ENCODE measurements at places on chromosomes 1 and 21.

GRCh38 chr1:32729254-32730046 lies 26.9 kb upstream of the SYNC start:
- DNase-seq, result no peak

DNA sequence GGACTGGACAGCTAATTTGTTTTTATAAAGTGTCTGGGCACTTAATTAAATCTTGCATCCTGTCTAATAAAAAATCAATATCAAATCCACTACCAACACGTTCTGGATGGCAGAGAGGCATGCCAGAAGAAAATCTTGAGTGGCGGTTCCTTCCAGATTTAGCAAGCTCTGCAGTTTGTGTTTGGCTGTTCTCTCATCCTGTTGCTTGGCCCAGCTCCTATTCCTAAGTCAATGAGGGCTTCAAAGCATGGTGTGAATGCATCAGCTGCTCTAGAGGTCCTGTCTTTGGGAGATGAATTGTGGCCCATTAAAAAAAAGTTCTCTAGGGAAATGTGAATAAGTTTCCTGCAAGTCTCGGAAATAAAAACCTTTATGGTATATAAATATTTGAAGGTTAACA lies 90.3 kb downstream of the DISC1 start:
- DNase-seq, result no peak

GRCh38 chr1:54399765-54400164 lies 6.4 kb downstream of the SSBP3 start:
- no peak for DNase-seq

- no peak for DNase-seq
Measured at GRCh38 chr1:213186168-213186567, 135.1 kb downstream of the RPS6KC1 start.

DNA sequence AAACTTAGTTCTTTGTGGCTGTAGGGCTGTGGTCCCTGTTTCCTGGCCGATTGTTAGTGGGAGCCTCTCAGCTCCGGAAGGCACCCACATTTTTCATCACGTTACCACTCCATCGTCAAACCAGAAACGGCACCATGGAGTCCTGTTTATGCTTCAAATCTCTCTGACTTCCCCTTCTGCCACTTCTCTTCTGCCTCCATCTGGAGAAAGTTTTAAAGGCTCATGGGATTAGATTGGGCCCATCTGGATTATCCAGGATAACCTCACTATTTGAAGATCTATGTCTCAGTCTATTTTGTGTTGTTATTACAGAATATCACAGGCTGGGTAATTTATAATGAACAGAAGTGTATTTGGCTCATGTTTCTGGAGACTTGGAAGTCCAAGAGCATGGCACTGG lies 19.3 kb upstream of the IL22RA1 start:
- DNase-seq, result no peak

DNA sequence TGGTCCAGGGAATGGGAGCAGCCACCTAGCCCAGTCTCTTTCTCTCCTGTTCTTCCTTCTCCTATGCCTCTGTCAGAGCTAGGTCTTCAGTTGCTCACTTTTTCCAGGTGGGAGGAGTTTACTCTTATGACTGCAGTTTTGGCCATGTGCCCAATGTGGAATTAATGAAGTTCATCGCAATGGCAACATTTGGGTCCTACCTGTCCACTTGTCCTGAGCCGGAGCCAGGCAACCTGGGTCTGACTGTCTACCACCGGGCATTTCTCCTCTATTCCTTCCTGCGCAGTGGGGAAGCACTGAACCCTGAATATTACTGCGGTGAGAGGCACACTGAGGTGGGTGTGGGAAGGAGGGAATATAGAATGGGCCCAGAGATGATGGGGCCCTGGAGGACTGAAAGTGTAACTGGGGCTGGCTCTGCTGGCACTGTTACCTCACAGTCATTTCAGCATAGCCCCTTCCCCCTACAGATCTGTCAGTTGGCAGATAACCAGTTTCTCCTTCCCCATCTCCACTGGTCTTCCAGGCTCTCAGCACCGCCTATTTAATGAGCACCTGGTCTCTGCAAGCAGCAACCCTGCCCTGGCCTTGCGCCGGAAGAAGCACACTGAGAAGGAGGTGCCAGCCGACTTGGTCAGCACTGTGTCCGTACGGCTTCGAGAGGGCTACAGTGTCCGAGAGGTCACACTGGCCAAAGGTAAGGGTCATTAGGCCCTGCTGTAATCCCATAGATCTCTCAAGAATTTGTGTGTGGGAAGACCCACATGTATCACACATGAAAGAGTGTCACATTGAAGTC lies 30.1 kb downstream of the SZT2 start:
- DNase-seq, result no peak

DNA sequence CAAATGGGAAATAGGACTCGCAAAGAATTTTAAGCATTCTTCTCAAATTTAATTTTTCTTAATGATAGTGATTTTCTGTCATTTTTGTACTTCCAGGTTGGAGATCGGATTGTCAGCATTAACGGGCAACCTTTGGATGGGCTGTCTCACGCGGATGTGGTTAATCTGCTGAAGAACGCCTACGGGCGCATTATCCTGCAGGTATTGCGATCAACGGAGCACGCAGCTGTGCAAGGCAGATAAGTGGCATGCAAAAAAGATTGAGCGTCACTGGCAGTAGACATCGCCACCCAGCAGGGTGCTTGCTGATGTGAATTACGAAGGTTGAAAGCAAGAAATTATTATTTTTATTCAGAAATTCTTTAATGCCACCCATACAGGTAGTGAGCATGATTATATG lies 65.9 kb upstream of the L1TD1 start:
- DNase-seq, result no peak

- DNase-seq, result no peak
Measured at GRCh38 chr21:32966120-32966519, 59.6 kb upstream of the OLIG2 start.

GRCh38 chr1:48036710-48037355 lies 39.6 kb upstream of the TRABD2B start:
- DNase-seq, result no peak

- no peak for DNase-seq
Measured at GRCh38 chr1:244329591-244330317, 122.0 kb downstream of the ADSS2 start.

DNA sequence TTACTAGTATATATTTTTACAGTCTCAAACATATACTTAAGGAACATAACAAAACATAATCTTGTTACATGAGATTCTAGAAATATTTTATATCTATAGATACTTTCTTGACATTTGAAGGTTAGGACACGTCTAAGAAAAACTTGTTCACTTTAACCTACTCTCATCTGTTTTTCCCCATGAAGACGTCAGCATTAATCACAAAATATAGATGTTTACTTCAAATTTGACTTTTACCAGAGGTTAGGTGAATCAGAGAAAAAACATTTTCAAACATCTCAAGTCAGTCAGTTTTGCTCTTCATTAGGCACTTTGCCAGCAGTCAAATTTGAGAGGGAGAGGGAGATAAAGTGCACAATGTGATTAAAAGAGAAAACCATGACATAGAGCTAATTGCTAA lies 47.7 kb downstream of the BRINP3 start:
- DNase-seq, result no peak

GRCh38 chr1:235156265-235156664 lies 4.8 kb downstream of the RBM34 start:
- DNase-seq, result no peak

DNA sequence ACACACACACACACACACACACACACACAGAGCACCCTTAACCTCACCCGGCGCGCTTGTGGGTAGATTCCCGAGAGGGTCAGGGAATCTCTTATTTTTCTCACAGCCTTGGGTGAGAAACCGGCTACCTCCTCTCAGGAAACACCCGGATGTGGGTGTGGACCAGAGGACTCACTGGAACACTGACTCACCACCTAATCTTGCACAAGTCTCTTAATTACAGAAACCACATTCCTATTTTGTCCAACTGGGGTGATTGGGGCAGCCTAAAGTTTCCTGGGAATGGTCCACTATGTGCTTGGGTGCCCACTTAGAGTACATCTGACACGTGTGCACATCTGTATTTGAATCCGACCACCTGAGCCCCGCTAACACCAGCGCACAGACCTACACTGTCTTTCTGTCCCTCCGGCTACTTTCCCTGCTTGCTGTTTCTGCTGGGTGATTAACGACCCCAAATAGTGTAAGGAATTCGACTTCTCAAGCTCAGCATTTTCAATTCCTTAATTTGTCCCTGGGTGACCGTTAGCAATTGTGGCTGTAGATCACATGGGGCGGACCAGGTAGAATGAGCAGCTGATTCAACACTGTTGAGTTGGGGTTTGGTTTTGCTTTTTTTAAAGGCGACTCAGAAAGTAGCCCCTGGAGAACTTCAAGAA lies 14.0 kb upstream of the TBX15 start:
- DNase-seq, result no peak

- DNase-seq, result no peak
Measured at GRCh38 chr1:40783001-40783905, at the start of gene KCNQ4. Gene KCNQ4, plus strand, starts transcription at chr1:40783787. Its CDS starts 307 bp downstream, at chr1:40784094.

DNA sequence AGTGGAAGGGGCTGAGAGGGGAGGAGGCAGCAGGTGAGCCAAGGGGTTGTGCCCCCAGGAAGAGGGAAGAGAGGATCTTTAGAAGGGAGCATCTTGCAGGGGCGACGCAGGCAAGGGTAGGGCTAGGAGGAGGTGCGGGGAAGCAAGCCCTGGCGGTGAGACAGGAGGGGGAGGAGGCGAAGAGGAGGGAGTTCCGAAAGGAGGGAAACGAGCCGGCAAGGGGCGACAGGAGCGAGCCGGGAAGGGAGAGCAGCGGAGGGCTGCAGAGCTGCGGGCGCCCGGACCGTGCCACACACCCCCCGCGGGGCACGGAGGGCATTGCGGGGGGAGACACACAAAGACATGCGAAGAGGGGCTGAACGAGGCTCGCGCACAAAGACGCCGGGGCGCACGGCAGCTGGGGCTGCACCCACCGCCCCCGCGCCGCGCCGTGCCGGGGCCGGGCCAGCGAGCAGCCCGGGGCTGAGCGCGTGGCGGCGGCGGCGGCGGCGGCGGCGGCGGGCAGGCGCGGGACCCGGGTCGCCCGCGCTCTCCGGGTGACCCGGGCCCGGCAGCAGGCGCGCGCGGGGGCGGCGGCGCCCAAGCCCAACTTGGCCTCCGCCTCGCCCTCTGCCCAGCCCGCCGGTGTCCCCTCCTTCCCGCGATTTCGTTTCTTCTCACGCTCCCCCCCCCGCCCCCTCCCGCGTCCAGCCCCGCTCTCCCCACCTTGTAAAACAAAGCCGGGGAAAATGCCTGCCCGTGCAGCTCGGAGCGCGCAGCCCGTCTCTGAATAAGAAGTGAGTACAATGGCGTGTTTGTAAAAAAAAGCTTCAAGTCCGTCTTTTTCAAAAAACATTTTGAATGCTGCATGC lies at the start of gene KCNK2:
TSS of gene KCNK2 (plus strand) at position 206 of the 851 bp plus-strand sequence. CDS start 649 bp downstream, outside the sequence.
- no peak for DNase-seq

- no peak for DNase-seq
Measured at GRCh38 chr21:44890961-44891541, 17.6 kb upstream of the PTTG1IP start.

- DNase-seq, result peak; percentile 21
Measured at GRCh38 chr1:239587066-239587465, 200.7 kb downstream of the CHRM3 start.

DNA sequence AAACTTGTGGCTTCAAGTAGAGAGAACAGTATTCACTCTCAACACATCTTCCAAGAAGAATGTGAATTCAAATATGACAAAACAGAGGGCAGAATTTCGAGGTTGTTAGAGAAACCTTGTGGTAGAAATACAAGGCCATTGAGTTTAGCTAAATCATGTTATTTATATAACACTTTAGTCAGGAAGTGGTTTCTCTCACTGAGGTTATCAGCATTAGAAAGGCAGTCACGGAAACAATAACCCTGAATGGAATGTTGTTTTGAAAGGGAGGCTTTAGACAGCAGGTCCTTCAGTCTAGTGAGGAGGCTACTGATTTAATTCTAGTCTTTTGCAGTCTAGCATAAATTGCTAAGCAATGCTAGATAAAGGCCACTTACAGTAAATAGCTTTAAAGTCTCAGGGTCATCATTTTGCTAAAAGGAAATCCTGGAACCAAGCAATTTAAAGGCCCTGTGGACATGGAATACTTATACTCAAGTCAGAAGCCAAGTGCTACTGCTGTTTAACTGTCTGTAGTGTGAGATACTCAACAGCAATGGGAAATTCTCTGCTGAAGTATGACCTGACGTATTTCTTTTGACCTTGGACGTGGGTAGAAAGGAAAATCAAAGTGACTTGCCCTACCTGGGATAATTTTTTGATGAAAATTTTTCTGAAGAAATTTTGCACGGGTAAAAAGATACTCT lies 89.0 kb upstream of the CHODL start:
- DNase-seq, result no peak

DNA sequence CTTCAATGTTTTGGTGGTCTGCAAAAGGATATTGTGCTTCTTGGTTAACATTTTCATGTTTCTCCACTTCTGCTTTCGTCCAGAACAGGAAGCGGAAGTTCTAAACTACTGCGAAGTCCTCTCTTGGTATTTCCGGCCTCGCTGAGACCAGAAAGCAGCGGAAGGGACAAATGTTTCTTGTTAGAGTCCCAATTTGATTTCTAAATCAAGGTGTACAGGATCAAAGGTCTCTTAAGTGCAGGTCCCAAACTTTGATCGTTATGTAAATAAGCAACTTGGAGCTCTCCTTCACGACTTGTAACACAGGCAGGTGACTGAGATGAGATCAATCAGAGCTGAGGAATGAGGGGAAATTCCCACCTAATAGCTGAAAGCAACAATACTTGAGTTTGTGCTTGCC lies 40.1 kb upstream of the HMCN1 start:
- no peak for DNase-seq

- DNase-seq, result no peak
Measured at GRCh38 chr1:193408782-193409293, 222.4 kb upstream of the B3GALT2 start.

- no peak for DNase-seq
Measured at GRCh38 chr1:184031409-184032107, 6.0 kb downstream of the COLGALT2 start.

DNA sequence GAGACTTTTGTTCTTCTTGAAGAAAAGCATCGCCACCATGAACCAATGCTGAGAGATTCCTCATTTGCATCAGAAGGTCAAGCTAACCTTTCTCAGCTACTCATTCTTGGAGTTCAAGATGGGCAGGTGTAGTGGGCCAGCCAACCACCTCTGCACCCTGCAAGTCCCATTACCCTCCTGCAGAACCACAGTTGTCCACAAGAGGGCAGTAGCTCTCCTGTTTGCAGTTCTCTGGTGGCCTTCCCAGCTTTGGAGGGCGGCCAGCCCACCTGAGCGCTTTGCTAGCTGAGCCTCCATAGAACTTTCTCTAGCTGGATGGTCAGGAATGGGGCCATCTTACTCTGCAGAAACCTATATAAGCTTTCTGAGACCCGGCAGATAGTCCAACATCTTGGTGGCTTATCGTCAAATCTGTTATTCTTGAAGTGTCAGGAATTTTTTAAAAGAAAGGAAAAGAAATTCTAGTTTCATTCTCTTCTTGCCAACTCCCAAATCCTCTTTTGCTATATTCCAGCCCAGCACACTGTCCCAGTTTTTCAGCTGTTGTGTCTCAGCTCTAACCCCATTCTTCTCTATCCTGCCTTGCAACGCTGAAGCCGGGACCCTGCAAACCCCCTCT lies 11.0 kb upstream of the LMX1A start:
- DNase-seq, result peak; percentile 53

GRCh38 chr1:20823845-20824244 lies 36.7 kb upstream of the HP1BP3 start:
- no peak for DNase-seq

All from stimulated activated CD8-positive, alpha-beta memory T cell treated with anti-CD3 and anti-CD28 coated beads, Interleukin-7, amount 100 ng/mL, for 4 hours (primary cell).